ENCODE measurements at places on chromosomes 13 and 19.

DNA sequence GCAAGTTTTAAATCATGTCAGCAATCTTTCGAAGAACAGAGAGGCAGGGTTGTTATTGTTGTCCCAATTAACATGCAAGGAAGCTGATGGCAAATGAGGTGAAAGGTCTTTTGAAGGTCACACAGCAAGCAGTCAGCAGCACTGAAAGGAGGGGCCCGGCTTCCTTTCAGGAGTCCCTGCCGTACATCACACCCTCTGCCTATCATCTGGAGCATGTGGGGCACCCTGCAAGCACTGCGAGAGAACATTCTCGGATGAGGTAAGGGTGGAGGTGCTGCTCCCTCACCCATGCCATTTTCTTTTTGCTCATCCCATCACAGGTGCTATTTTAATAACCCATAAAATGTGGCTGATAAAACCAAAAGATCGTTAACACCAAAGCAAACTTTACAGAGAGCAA is 111.2 kb downstream of the ENOX1 start:
- no peak for DNase-seq

DNA sequence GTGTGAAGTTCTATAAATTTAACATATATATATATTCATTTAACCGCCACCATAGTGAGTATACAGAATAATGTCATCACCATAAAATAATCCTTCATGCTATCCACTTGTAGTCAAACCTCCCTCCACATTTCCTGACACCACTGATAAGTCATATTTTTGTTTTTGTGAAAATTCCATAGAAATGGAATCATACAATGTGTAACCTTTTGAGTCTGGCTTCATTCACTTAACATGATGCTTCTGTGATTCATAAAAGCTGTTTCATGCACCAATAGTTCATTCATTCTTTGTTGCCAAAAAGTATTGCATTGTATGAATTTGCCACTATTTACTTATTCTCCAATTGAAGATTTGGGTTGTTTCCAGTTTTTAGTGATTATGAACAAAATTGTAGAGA is 497.5 kb upstream of the PCDH20 start:
- no peak for DNase-seq

DNA sequence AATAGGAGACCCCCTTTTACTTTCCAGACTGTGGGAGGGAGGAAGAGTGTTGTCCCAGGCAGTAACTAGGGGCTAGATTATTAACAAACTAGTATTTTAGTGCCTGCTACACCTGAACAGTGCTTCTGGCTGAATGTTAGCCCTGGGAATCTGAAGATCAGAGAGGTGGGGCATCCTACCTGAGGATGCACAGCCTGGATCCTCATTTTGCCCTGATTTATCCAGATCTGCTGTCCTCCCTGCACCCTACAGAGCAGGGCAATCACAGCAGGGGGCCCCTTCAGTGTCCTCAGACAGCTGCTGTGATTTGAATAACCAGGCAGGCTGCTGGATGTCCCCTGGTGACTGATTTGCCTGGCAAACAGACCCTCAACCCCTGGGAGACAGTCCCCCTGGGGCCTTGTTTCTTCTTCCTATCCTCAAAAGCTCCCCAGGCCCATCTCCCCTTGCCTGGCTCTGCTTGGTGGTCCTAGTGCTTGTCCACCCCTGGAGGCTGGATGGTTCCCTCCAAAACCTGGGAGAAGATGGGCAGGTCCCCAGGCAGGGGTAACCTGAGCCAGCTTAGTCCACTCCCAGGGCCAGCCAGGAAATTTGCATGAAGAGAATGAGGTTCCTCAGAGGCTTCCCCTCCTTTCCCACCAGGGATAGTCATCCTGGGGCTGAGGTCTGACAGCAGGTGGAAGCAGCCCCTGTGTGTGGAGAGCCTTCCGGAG is at the start of gene OVOL3:
TSS of gene OVOL3 (plus strand) at position 657 of the 713 bp plus-strand sequence. CDS start 60 bp downstream, outside the sequence.
- no peak for DNase-seq

GRCh38 chr13:79483086-79483706 is 2.2 kb downstream of the NDFIP2 start:
- no peak for DNase-seq

GRCh38 chr13:28531845-28532387 is 37.0 kb upstream of the FLT1 start:
- DNase-seq: no peak

GRCh38 chr13:70297189-70297616 is 189.0 kb upstream of the KLHL1 start:
- no peak for DNase-seq

- no peak for DNase-seq
These were observed 35.4 kb downstream of the WDFY2 start for GRCh38 chr13:51619614-51620013.

DNA sequence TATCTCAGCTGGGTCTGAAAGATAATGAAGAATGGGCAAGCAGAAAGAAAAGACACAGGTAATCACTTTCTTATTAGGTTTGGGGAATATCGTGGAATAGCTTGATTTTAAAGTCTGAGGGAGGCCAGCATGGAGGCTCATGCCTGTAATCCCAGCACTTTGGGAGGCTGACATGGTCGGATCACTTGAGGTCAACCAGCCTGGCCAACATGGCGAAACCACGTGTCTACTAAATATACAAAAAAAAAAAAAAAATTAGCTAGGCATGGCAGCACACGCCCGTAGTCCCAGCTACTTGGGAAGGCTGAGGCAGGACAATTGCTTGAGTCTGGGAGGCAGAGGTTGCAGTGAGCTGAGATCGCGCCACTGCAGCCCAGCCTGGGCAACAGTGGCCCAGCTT is 1.5 kb upstream of the PAFAH1B3 start:
- DNase-seq: no peak

- no peak for DNase-seq
These were observed 37.8 kb upstream of the CYP2A13 start for GRCh38 chr19:41050426-41050825.

Data from stimulated activated CD8-positive, alpha-beta memory T cell treated with anti-CD3 and anti-CD28 coated beads, Interleukin-15, amount 100 ng/mL, for 4 hours (primary cell).